ENCODE measurements at places on chromosomes 16 and 17.

- DNase-seq, result no peak
These were observed 615 bp downstream of the PRPSAP1 start for GRCh38 chr17:76353004-76353598.

- no peak for DNase-seq
These were observed 89.5 kb downstream of the ABCC1 start for GRCh38 chr16:16038950-16039349.

DNA sequence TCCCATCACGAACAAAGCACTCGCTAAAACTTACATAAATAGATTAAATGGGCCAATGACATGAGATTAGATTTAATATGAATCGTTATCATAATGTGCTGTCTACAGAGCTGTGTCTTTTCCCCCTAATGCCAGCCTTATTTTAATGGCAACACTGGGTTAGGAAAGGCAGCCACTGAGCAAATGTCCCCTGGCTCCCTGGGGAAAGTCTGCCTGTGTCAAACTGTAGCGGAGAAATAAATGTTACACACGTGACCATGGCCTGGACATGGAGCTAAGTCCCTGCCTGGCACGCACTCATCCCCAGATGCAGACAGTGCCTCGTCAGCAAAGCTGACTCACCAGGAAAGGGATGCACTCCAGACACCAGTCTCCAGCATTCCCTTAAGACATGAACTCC is 61.3 kb upstream of the SDK2 start:
- DNase-seq, result no peak

GRCh38 chr16:1413684-1414531 is 596 bp downstream of the UNKL start:
- peak; percentile 10 for DNase-seq

DNA sequence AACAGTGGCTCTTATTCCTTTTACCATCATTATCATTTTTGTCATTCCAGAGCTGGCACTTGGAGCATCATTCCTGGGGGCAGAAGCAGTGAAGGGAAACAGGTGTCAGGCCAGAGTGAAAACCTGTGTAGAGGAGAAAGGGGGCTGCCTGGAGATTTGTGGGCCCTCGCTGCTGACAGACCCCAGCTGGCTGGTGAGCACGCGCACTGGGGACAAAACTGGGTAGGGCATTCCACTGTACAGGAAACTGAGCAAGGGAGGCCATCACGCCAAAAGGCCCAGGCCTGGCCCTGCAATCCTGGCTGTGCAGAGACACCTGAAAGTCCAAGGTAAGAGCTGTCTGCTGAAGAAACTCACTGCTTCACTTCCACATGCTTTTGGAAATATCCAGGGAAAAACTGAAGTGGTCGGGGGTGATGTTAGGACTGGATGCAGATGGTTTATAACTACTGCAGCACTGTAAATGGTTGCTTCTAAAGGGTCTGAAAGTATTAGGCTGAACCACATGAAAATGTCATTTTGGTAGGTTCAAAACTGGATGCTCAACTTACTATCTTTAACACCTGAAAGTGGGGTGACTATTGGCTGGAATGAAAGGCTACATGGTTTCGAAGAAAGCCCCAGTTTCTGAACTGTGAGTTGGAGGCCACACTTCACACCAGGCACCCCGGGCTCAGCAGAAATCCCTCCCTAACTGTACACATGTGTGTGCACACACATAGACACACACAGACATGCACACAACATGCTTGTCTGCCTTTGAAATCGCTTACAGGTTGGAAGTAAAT is 225.0 kb downstream of the C16orf78 start:
- DNase-seq, result no peak

DNA sequence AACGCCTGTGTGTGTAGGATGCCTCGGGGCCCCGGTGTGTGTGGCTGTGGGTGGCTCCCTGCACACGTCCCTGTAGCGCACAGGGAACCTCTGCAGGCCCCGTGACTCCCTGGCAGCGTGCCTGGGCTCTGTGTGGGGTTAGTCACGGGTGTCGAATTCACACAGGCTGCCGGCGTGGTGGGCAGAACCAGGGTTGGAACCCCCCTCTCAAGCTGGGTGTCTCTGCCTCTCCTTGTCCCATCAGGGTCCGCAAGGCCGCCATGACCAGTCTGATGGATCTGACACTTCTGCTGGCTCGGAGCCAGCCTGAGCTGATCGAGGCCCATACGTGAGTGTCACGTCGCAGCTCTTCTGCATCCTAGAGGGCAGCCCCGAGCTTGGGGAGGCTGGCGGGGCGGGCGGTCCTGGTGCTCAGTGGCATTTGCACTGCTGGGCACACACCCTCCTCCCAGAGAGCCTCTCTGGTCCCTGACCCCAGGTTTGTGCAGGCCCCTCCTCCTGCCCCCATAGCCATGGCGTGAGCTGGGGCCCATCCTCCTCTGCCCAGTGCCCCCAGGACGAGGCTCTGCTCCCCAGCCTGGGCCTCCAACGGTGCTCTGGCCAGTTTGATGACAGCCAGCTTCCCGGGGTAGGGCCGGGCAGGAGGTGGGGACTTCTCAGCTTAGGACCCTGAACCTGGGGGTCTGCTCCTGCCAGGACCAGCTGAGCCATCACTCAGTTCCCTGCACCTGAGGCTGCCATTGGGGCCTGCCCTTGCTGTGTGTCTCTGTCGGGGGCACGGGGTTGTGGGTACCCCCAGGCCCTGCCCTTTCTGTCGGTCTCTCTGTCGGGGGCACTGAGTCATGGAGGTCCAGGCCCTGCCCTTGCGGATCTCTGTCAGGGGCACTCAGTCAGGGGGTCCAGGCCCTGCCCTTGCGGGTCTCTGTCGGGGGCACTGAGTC is 88.1 kb upstream of the ZNF750 start:
- DNase-seq, result no peak

DNA sequence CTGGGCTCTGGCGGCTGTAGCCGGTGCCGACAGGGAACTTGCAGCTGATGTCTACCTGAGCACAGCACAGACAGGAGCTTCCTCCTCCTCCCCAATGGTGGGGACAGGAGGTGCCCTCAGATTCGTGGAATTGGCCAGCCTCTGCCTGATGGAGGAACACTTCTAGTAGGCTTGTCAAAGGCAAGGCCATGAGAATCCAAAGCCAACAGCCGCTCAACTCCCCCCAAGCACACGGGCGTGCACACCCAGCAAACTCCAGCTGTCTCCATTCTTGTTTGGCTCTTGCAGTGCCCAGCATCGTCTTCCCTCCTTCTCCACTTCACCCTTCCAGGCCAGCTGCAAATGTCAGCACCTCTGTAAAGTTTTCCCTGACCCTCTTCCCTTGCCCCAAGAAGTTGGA is 35.1 kb downstream of the SCNN1G start:
- DNase-seq, result no peak

DNA sequence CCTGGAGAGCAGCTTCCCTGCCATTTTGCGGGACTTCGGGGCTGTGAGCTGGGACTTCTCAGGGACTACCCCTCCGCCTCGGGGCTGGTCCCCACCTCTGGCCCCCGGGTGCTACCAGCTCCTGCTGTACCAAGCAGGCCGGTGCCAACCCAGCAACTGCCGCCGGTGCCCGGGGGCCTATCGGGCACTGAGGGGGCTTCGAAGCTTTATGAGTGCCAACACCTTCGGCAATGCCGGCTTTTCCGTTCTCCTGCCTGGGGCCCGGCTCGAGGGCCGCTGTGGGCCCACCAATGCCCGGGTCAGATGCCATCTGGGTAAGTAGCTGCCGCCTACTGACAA is 1.3 kb downstream of the ASPHD1 start:
- DNase-seq, result no peak

DNA sequence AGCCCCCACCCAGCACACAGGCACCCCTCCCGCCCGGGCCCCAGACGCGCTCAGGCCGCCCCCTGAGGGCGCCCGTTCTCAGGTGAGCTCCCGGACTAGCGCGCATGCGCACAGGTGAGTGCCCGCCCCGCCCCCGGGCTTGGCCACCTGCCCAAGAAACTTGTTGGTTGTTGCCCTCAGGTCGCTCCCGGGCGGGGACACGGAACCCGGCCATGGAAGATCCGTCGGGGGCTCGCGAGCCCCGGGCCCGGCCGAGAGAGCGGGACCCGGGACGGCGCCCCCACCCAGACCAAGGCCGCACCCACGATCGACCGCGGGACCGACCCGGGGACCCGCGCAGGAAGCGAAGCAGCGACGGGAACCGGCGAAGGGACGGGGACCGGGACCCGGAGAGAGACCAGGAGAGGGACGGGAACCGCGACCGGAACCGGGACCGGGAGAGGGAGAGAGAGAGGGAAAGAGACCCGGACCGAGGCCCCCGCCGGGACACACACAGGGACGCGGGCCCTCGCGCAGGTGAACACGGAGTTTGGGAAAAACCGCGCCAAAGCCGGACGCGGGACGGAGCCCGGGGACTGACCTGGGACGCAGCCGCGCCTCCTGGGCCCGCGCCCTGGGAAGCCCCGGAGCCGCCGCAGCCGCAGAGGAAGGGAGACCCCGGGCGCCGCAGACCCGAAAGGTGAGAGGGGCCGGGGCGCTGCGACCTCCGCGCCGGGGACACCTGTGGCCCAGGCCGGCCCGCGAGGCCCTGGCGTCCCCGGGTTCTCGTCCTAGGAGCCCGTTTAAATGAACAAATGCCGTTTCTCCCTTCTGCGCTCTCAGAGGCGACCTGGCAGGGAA is at the start of gene MARVELD3:
Gene MARVELD3 (plus strand): TSS at position 167 of the 840 bp plus-strand sequence. CDS start 46 bp downstream, at position 213.
- peak; percentile 42 for DNase-seq

GRCh38 chr17:31916491-31917064 is 15.1 kb upstream of the UTP6 start:
- no peak for DNase-seq

DNA sequence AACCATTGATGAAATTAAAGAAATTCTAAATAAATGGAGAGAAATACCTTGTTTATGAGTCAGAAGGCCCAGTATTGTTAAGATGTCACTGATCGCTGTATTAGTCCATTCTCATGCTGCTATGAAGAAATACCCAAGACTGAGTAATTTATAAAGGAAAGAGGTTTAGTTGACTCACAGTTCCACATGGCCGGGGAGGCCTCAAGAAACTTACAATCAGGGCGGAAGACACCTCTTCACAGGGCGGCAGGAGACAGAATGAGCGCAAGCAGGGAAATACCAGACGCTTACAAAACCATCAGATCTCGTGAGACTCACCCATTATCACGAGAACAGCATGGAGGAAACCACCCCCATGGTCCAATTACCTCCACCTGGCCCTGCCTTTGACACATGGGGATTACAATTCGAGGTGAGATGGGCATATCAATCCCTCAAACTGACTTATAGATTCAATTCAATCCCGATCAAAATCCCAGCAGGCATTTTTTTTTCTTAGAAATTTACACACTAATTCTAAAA is 157.2 kb downstream of the ENGASE start:
- DNase-seq, result no peak

DNA sequence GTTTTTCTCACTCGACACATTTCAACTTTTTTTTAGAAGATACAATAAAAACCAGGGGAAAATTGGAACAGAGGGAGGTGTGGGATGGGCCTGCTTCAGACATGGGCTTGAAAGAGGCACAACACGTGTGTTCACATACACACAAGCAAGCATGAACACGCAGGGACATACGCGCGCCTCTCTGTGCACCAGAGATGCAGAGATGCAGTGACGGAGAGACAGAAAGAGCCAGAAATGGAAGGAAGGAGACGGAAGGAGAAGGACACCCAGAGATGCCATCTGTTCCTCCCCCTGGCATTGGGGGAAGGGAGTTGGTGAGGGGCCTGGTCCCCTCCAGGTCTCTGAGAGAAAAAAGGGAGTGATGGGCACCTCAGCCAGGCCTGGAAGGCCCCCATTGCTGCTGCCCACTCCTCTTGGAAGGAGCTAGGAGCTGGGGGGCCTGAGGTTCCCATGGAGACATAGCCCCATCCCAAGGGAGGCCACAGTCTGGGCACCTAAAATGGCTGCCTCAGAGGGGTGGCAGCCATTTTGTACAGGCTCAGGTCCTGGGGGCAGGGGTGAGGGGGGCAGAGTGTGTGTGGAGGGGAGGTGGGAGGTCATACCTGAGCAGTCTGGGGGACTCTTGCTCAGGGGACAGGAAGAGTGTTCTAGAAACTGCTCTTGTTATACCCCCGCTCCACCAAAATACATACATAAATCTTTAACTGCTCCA is 3.8 kb upstream of the NEUROD2 start:
- DNase-seq, result no peak

DNA sequence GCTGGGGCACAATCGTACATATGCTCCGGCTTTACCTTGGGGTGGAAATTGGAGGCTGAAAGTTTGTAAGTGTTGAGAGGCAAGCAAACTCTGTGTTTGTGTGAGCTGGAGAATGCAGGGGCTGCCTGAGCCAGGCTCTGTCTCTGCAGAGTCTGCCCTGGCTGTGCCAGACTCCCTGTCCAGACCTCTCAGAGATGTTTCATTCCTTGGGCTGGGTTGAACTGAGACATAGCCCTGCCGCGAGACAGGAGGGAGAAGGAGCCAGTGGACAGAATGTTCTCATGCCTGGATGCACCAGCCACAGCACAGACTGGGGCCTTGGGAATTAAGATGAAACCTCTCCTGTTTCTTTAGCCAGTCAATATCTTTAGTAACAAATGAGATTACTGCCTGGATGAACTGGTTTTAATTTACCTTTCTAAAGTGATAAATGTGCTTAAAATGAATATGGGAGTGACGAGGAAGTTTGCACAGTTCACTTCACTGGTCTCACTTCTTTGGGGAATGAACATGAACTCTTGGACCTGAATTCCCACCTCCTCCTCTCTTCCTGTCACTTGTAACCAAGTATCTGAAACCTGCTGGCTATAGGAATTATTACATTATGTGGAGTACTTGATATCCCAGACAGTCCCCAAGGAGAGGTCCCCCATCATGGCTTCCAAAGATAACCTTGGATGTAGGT is 40.1 kb downstream of the YPEL2 start:
- DNase-seq, result no peak

- DNase-seq, result no peak
These were observed 594.4 kb downstream of the TOX3 start for GRCh38 chr16:51952500-51952899.

DNA sequence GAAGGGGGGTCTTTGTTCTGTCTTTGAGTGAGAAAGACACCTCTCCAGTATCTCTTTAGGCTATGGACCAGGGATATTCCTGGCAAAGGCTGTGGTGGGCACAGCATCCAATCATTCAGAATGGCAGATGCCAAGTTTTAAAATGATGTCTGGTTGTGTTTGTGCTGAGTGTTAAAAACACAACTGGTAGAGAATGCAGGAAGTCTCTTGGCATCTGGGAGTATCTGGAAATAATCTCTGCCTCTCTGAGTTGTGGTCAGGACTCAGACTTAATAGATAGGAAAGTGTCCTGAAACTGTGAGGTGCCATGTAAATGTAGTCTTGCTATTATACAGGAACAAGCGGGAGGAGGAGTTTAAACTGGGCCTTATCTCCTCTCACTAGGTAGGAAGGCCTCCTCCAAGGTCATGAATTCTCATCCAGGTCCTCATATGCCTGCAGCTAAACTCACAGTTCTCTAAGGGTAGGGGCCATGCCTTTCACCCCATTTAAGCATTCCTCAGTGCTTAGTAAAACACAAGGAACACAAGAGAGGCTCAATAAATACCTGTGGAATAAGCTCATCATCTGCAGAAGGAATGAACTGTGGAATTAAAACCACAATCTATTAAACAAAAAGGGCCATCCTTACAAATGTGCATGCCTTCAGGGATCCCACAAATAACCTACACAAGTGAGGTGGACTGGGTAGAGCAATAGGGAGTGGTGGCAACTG is 317.6 kb downstream of the CBLN1 start:
- no peak for DNase-seq

GRCh38 chr17:38982858-38983746 is 15.9 kb upstream of the FBXO47 start:
- DNase-seq, result peak; percentile 50

GRCh38 chr17:40480501-40481003 is 20.9 kb downstream of the TNS4 start:
- DNase-seq, result no peak

- DNase-seq, result no peak
These were observed 52.4 kb upstream of the ALOX12 start for GRCh38 chr17:6943406-6943805.

All from DMS79 (cell line).